Suppressor macrophage treated with lipopolysaccharide for 4 hours (primary cell): ENCODE measurements at places on chromosomes 1 and 21.

DNA sequence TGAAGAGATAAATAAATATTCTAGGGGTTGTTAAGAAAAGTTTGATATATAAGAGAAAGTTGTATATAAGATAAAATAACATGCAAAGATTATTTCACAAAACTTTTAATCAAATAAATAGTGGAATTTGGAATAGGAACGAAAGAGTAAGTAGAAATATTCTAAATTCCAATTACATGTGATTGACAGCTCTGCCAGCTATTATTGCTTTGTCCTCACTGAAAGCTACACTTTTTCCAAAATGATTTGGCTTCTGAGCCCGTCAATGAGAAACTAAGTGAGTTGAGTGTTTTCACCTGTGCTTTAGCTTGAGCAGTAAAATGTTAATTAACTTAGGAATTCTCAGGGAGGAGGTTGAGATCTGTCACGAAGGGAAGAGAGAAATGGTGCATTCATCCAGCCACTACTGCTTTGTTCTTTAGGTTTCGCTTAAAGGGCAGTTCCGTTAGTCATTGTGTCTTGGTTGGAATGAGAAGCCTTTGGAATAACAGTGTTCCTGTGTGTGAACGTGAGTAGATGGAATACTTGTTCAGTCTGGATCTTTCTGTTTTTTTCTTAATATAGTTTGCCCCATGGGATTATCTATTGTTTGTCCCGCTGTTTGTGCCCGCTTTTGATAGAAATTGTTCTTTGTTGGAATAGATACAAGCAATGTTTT is 63.3 kb upstream of the CR1L start:
- DNase-seq: no peak

GRCh38 chr21:33821503-33822322 is 93.9 kb downstream of the ATP5PO start:
- no peak for DNase-seq

- DNase-seq: peak; percentile 47
Observed at GRCh38 chr1:243734308-243734695, 115.7 kb downstream of the AKT3 start.

GRCh38 chr1:22794647-22795365 is 84.2 kb downstream of the EPHB2 start:
- peak; percentile 48 for DNase-seq

DNA sequence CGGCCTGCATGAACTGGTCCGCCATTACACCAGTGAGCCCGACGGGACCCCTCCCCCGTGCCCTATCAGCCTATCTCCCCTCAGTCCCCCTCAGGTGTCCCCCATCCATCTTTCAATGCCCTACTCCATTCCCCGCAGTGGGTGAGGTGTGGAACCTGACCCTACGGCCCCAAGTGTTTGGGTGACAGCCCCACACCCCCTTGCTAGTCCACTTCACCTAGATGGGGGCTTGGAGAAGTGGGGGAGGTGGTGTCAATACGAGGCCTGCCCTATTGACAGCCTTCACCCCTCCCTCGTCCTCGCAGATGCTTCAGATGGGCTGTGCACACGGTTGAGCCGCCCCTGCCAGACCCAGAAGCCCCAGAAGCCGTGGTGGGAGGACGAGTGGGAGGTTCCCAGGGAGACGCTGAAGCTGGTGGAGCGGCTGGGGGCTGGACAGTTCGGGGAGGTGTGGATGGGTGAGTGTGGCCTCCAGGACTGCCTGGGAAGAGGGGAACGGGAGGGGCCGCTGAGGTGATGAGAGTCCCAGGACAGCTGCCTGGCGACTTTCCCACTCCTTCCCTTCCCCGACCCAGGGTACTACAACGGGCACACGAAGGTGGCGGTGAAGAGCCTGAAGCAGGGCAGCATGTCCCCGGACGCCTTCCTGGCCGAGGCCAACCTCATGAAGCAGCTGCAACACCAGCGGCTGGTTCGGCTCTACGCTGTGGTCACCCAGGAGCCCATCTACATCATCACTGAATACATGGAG is 15.7 kb upstream of the HDAC1 start:
- no peak for DNase-seq

GRCh38 chr1:106698660-106699059 is 357.8 kb upstream of the PRMT6 start:
- no peak for DNase-seq

DNA sequence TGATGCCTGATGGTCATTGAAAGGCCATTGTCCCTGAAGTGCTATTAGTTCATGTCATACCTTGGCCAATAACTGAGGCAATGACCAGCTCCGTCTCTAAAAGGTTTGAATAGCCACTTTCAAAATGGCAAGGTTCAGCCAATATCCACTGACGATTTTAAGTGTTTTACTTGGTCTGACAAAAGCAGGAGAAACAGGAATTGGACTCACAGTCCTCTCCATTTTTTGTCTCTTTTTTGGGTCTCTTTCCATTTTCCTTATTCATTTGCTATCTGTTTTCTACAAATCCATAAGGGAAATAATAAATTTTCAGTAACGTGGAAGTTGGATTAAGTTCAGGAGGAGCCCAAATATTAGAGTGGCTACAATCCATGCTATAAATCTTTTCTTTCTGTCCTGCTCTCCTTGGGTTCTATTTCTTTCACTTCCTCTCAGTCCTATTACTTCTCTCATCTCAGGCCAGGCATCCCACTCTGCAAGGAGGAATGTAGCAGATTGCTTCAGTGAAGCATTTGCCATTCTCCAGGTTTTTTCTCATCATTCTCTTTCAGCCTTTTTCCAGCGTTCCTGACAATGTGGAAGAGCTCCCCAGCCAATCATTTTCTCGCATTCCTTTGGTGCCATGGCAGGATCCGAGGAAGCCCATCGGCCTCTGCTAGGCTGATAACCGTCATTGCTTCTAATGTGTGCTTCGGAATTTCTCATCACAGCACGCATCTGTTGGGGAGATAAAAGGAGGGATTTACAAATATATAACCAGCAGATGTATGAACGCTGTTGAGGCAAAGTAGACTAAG is 414.5 kb downstream of the ADGRL2 start:
- DNase-seq: no peak

- peak; percentile 66 for DNase-seq
Observed at GRCh38 chr1:15825800-15826199, 18.4 kb upstream of the UQCRHL start.

DNA sequence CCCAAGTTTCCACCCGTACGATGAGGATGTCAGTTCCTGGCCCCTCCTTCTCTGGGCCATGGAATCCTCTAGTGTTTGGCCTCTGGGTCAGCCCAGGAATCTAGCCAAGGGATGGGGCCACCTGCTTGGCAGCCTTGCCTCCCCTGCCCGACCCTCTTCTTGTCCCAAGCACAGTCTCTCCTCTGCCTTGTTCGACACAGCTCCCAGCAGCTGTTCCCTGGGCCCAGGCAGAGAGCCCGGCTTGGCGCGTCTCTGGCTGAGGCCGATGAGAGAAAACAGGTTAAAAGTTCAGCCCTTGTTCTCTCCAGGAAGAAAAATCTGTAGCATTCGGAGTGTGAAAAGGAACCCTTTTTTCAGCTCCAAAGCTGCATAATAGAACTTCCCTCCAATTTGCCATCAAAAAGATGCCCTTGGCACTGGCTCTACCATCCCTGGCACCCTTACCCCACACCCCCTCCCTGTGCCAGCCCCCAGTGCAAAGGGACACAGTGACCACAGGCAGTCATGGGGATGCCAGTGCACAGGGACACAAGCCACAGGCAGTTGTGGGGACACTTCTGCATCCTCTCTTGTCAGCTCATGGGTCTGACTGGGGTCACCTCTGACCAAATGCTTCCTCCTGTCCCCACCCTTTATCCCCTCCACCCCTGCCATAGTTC is 68.4 kb downstream of the EPHB2 start:
- no peak for DNase-seq

DNA sequence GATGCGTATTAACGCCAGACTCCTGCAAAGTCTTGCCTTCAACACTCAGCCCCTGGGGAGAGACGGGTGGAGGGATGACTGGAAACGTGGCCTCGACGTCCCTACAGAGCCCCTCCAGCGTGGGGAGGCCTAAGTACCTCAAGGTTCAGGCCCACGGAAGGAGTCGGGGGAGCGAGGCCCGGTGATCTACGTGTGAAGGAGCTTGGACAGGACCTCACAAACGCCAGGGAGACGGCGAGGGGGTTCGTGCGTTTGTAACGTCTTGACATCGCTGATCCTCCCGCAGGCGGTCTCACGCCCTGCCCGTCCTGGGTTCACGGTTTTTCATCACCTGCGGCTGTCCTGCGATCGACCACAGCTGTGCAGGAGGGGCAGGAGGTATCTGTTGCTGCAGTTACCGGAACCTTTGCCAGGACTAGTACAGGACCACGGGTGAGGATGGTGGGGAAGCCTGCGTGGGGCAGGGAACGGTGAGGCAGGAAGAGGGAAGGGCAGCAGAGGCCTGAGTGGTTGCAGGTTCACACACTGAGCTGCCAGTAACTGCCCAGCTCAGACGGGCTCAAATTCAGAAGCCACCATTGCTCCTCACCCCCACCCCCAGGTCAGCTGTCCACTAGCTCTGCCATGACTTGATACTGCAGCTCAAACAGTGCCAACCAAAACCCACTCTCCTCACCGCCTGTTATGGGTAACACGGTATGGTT is 889 bp upstream of the CCNL2 start:
- peak; percentile 6 for DNase-seq

- no peak for DNase-seq
Observed at GRCh38 chr21:24832961-24833360, 774.3 kb downstream of the MRPL39 start.

- DNase-seq: no peak
Observed at GRCh38 chr1:55716610-55717009, 501.4 kb upstream of the USP24 start.

DNA sequence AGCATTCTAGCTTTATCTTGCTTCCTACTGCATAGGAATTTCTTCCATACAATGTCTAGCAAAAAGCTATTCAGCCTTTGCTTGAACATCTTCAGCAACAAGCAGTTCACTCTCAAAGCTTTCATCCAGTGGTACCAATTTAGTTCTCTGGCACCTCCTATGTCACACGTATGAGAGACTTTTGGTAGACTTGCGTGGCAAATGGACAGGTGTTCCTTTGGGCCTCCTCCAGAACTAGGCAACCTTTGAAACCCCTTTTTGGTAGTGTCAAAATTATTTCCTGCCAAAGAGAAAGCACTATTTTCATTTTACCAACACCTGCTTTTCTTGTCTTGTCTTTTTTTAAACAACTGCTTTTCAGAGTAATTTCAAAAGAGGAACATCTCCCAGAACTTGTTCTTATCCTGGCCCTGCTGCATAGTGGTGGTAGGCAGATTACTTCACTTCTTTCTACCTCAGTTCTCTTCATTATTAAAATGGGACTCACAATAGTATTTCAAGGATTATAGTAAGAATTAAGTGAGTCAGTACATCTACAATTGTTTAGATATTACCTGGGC is 122.4 kb downstream of the MAST2 start:
- no peak for DNase-seq

- no peak for DNase-seq
Observed at GRCh38 chr1:99407018-99407417, 142.7 kb downstream of the PLPPR4 start.

GRCh38 chr1:68015369-68015768 is 35.1 kb downstream of the DIRAS3 start:
- no peak for DNase-seq

GRCh38 chr1:93443454-93443853 is 4.5 kb upstream of the FNBP1L start:
- no peak for DNase-seq

DNA sequence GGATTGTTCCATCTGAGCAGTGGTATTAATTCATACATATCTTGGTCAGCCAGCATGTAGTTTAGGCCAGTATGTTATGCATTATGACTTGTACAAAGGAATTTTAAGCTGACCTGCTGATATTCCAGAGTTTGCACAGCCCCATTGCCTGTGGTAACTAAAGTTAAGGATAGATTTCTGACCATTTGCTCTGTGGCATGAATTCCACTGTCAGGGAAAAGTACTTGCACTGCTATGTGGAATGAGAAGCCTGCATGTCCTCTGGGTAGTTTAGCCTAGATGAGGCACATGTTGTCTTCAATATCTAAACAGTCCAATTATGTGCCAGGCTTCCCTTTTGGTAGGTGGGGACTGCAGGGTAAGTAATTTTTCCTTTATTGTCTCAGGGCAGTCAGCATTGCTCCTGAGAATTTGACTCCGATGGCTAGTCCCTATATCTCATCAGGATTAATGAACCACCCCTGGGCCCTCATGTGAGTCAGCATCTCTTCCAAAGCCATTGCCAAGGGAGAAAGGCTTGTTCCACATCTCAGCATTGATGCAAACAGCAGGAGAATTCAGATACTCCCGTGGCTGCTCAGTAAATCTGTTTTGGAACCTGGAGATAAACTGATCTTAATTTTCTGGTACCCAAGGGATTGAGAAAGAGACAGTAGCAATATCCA is 30.2 kb downstream of the NEK7 start:
- DNase-seq: no peak

- DNase-seq: no peak
Observed at GRCh38 chr1:1892079-1892762, 1.3 kb upstream of the GNB1 start.

DNA sequence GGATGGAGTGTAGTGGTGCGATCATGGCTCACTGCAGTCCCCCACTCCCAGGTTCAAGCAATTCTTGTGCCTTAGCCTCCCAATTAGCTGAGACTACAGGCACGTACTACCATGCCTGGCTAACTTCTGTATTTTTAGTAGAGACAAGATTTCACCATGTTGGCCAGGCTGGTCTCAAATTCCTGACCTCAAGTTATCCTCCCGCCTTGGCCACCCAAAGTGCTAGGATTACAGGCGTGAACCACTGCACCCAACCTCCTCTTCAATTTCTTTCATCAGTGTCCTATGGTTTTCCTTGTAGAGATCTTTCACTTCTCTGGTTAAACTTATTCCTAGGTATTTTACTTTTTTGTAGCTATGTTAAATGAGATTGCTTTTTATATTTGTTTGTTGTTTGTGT is 10.7 kb upstream of the MAST2 start:
- DNase-seq: no peak

- DNase-seq: peak; percentile 66
Observed at GRCh38 chr1:205930799-205931281, 12.4 kb downstream of the SLC26A9 start.

DNA sequence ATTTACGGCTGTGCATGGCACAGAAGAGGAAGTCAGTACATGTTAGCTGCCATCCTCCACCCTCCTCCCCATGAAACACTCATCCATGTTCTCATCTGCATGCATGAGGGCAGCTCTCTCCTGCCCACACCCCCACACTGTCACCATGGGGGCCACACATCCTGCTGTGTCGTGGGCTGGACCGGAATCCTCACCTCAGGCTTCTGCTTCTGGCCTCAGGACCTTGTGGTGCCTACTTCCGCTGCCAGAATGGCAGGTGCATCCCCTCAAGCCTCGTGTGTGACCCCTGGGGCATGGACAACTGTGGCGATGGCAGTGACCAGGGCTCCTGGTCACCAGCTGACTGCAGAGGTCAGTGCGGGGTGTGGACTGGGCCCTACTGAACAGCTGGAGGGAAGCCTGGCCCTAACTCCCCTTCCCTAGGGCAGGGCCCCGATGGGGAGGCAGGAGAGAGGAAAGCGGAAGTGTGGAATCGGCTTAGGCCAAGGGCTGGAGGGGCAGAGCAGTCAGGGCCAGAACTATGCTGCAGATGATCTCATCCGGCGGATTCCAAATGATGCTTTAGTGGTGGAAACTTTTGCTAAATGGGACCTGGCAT is 3.8 kb downstream of the LDLRAD2 start:
- peak; percentile 70 for DNase-seq
